ENCODE measurements at places on chromosomes 4 and X. TPM values are rescaled to one million over a fixed set of nuclear protein-coding genes. Genes with fewer than 3 reads are reported as not detected.

- no peak for DNase-seq
Measured at GRCh38 chr4:92864096-92864495, 560.3 kb downstream of the GRID2 start.

- no peak for DNase-seq
Measured at GRCh38 chr4:8095956-8096689, 62.5 kb downstream of the ABLIM2 start.

DNA sequence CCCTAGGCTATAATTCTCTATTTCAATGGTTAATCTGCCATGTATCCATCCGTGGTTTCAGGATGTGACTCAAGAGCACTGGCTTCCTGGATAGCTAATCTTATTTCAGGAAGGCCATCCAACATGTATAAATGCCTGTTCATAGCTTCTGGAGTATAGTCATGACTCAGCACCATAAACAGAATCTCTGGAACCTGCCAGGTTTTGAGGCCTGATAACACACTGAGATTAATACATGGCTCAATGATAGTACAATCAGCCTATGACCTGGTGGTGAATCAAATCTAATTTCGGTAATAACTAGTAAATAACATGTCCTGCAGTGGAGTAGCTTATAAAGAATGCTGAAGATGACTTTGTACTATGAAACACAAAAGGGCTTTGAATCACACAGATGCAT lies 5.7 kb upstream of the IL13RA2 start:
- no peak for DNase-seq

DNA sequence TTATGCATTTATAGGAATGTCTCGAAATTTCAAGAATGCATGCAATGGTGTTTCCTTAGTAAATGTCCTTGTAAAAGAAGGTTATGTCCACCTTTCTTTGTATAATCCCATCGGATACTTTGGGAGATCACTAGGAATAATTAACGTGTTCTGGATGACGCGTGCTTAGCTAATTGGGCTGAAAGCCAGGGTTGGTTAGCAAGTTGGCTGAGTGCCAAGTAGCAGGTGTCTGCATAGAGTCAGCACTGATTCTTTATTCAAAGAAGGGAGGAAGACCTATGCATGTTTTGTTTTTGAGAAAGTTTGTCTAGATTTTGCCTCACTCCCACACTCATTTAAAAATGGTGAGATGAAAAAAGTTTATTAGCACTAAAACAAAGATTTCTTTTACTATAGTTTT lies 144.6 kb downstream of the SOX3 start:
- no peak for DNase-seq

- no peak for DNase-seq
Measured at GRCh38 chrX:3636803-3637202, 76.6 kb downstream of the PRKX start.

DNA sequence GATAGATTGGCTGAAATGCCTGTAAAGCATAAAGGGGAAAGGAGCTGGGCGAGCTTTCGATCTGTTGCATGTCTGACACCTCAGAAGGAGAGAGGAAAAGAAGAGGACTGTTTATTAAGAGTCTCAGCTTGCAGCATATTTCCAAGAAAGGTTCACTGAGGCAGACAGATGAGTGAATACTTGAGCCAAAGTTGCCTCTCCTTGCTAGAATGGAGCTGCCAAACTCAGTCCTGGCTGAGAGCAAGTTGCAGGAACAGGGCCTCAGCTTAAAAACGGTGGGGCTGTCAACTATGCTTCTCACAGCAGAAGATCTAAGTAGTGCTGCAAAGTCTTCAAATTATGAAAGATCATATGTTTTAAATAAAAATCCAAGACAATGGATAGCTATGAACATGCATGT lies 707.5 kb downstream of the PCDH7 start:
- no peak for DNase-seq

- DNase-seq = no peak
Measured at GRCh38 chrX:27163236-27163635, 299.9 kb downstream of the PPP4R3C start.

DNA sequence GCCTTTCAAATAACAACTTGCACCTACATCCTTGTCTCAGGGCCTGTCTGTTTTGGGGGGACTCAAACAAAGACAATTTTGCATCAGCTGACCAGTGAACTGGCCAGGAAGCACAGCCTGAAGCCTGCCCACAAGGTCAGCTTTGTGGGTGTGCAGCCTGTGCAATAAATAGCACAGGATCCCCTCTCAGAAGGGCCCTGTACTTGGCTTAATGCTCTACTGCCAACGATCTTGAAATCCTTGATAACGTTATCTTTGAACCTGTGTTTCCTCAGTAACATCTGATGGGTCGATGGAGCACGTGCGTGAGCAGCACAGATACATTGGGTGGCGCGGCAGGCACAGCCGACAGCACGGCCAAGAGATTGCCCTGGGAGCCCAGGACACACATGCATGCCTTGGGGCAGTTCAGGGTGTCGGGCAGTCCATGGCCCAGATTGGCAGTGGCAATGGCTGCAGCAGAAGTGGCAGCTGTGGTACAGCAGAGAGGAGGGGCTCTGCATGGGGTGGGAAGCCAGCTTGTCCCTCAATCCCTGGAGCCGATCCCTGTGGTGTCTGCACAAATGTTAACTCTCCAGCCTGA lies 58.8 kb upstream of the ATP6AP2 start:
- no peak for DNase-seq

Gene LUZP4
- total RNA-seq = not detected

Gene SH3TC1
- total RNA-seq = 15.7 TPM

Measured in activated naive CD8-positive, alpha-beta T cell treated with anti-CD3 and anti-CD28 coated beads, Interleukin-2, amount 10 ng/mL, durations not matched to agents 7 days and 5 days (primary cell).